Central memory CD8-positive, alpha-beta T cell (primary cell): ENCODE measurements at places on chromosomes 5 and 9.

DNA sequence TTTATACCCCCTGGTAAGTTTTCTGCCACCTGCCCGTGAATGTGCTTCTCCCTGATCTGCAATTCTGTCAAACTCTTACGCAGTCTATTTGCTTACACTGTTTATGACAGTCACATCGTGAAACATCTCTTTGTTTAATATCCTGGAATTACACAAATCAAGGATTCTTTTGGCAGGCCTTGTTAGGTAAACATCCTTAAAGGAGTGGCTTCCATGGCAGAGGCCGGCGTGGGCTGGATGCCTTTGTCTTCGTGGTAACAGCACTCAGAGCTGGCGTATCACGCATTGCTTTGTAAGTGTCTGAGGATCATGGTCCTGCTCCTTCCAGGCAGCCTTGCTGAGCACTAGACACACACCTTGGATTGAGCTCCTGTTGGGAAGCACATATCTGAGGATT lies 145.7 kb downstream of the IRX1 start:
- DNase-seq, result no peak

GRCh38 chr5:78621291-78621738 lies 27.3 kb downstream of the LHFPL2 start:
- no peak for DNase-seq

DNA sequence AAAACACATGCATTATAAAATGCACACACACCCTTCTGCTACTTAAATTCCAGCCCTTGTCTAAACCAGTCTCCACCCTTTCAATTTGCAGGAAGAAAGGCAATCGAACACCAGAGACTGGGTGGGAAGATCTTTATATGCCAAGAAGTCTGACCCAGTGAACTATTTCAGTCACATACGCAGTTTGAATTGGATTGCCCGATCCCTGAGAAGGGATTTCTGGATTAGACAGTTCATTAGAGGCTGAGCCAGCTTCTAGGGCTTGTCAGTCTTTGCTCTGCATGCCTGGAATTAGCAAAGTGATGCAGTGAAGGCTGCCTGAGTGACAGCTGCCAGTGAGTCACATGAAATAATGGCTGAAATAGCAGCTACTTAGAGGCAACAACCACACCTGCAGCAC lies 159.9 kb downstream of the PPP2R2B start:
- DNase-seq, result no peak

- no peak for DNase-seq
Measured at GRCh38 chr9:129836311-129837007, 1.2 kb downstream of the USP20 start.

DNA sequence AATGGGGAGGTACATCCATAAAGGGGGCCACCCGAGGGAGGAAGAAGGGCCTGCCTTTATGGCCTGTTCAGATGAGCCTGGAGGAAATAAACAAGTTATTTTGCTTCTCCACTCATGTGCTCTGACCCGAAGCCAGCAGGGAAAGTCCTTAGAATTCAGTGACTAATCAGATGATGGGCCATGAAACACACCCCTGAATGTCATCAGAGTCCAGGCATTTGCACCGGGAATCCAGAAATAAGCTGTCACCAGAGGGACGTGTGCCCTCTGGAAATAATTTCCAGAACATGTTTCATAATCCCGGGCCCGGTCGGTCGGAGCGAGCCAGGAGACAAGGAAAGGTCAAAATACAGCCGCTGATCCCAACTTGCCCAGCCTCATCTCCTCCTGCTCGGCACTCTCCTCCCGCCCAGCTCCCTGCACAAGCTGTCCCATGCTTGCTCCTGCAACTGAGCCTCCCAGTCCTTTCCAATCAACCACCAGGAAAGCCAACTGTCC lies 73.6 kb upstream of the ZNF622 start:
- no peak for DNase-seq

DNA sequence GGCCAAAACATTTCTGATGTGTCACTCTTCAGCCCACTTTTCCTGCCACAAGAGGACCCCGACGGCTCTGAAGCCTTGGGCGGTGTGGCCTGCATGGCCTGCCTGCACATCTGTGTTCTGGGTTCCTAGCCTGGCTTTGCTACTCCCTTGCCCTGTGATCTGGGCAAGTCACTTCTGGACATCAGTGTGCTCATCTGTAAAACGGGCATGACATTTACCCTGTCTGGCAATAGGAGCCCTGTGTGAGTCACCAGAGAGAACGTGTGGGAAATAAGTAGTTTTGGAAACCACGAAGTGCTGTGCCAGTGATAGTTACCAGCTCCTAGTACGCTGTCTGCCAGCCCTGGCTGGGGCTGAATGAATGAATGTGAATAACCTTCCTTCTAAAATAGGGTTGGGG lies 90.8 kb downstream of the MACROH2A1 start:
- no peak for DNase-seq

GRCh38 chr9:89439571-89439970 lies 58.3 kb downstream of the SEMA4D start:
- DNase-seq, result no peak

GRCh38 chr5:158074992-158075769 lies 216.2 kb upstream of the CLINT1 start:
- no peak for DNase-seq

DNA sequence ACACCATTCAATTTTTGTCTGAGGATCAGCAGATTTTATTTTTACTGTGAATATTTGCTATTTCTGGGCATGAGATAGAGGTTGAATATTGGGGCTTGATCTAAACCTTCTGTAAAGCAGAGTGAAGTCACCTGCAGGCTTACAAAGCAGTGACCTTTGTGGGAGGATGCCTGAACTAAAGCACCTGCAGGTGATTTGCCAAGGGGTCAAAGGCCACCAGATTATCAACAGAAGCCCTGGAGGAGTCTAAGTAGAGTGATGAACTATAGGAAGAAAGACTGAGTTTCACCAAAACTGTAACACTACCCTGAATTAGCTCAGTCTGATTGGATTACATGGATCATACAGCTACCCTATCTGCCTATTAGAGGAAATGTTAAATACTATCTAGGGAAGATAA lies 144.3 kb upstream of the PRLR start:
- DNase-seq, result no peak

- DNase-seq, result no peak
Measured at GRCh38 chr9:70561786-70562395, 147.4 kb upstream of the KLF9 start.

DNA sequence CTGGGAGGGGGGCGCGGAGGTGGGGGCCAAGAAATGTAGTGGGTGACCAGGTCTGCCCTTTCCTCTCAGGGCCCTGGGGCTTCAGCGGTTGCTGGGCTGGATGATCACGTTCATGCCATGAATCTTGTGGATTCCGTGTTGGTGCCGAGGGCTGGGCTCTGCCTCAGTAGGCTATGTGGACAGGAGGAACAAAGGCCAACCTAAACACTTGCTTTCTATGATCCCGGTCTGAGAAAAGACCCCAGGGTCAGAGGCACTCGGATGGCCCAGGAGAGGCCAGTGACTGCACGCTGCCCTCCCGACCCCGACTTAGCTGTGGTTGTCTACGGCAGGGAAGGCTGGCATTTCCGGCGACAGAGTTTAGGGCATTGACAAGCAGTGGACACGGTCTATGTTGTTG lies 26.6 kb downstream of the PHF2 start:
- DNase-seq, result no peak

GRCh38 chr9:113876151-113876992 lies at the start of gene ZNF618:
ZNF618 (plus strand) TSS chr9:113876309; CDS start chr9:113876381, 72 bp downstream.
- no peak for DNase-seq

DNA sequence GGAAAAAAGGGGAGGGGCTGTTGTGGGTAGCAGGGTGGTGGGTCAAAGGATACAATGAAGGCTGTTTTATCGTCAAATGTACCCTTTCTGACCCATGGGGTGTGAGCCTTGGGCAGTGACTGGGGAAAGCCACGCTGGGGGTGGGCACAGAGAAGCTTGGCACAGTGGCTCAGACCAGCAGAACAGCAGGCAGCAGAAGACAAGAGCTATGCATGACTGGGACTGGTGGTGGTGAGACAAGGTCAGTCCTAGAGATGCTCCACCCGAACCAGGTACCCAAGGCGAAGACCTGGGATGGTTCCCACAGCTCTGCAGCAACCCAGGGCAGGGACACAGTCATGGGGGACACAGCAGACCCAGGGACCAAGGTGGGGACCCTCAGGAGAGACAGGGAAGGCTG lies 38.3 kb downstream of the BICD2 start:
- DNase-seq, result no peak

DNA sequence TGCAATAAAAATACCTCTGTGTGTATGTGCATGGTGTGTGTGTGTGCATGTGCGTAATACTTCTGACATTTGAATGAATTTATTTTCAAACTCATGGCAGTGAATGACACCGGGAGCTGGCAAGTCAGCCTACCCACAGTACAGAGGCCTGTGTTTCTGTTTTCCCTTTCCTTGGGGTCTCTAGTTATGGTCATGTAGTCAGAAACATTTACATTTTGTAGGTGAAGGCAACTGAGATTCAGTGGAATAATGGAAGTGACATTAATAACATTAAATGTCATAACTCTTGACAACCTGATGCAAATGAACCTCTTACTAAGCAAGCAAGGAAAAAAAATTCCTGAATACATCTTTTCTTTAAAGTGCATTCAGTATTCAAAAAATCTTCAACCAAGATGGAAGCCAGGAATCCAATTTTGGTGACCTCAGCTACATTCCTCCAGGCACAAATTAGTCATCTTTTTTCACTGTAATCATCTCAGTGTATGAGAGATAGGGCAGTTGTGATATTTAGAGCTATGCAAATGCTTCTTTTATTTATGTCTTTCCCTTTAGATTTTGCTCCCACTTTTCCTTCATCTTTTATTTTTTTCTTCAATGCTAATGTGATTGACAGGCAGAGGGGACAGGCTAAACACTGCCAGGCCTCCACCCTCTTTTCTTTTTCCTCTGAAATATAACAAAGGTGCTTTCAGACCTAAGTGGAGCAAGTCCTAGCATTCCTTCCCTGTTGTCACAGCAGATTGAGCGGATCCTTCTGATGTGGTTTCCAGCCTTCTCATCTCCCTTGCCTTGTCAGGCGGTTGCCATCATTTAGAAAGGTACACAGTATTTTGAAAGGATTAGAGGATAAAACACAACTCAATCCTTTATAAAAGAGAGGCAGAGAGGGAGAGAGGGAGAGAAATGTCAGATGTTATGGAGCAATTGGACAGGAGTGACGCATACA lies 569.8 kb upstream of the ADAMTS16 start:
- no peak for DNase-seq

DNA sequence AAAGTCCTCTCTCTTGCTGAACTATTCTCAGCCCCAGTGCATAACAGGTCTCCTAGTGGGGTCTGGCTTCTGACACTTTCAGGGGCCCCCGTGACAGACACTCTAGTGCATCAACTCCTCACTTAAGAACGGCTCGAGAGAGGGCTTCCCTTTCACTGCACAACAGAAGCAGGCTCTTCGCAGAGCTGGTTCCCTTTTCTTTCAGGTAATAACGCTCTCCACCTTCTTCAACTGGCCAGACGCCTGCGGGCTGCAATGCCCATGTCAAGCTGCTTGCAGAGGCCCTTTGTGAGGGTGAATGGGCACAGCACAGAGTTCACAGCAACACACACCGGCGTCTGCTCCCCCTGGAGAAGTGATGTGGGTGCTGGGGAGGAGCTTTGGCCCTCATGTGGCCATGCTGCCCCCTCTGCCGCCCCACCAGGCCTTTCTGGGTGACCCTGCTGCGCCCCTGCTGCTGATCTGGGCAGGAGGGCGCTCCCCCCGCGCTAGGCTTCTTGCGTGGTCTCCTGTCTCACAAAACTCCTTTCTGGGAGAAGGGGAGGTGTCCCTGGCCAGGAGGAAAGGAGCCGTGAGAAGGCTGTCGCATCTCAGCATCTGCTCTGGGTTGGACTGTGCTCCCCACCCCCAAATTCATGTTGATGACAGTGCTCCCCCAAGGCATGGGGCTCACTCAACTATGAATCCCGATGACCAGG lies 2.4 kb downstream of the MRPL36 start:
- no peak for DNase-seq

DNA sequence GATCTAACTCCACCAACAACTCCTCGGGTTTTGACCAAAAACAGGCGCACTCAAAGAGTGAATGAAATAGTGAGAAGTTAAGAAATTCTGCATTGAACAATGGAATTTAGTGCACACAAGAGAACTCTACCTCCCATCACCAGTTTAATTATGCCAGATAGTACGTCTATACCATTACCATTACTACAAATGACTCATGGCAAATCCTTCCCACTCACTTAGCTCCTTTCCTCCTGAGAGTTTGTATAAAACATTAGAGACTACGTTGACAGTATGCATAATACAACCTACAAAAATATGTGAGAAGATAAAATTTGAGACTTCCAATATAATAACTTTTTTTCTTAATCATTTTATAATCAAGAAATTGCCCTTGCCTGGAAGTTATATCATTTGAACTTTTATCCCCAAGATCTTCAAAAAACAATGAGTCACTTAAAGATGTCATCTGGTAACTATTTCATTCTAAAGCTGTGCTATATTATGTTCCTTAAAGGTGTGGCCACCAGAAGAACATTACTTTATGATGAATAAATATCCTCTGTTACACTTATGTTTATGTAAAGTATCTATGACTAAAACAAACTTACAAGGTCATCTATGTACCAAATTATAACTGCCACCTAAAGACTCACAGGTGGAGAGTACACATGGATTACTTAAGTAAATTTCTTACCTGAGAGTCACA lies 297.9 kb upstream of the PTGER4 start:
- DNase-seq, result no peak

DNA sequence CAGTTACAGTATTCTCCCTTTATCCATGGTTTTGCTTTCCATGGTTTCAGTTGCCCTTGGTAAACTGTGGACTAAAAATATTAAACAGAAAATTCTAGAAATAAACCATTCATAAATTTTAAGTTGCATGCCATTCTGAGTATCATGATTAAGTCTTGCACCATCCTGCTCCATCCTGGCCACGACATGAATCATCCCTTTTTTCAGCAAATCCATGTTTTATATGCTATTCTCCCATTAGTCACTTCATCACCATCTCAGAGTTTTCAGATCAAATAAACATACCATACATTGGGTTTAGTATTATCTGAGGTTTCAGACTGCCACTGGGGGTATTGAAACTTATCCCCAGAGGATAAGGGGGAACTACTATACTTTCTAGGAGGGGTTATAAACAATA lies 234.4 kb upstream of the ATP10B start:
- no peak for DNase-seq

GRCh38 chr9:133619791-133620190 lies 10.6 kb upstream of the FAM163B start:
- DNase-seq, result no peak

DNA sequence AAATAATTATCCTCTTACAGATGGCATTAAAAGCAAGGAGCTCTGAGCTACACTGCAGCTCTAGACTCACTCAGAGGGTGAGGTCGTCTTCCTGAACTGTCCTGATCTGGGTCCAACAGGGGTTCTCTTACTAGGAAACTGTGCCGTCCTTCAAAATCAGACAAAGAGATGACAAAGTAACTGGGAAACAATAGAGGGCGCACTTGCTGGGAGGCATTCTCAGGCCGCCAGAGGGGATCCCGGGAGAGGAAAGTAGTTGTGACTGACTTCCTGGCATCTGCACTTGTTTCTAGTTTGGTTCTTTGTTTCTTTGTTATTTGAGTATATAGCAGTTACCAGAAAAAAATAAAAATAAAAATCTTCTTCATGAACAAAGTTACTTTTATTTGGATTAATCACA lies 142.9 kb upstream of the MSX2 start:
- DNase-seq, result no peak

- DNase-seq, result no peak
Measured at GRCh38 chr5:156929366-156929948, 33.6 kb downstream of the TIMD4 start.
